ENCODE measurements at places on chromosomes 5 and 9. TPM values are rescaled to one million over a fixed set of nuclear protein-coding genes. Genes with fewer than 3 reads are reported as not detected.

Gene C5orf46
- not detected for total RNA-seq

Gene RIC1
- 50.4 TPM for total RNA-seq

Gene PCDHGA6
- 10.3 TPM for total RNA-seq

Gene CCNO
- total RNA-seq, result 5.3 TPM

Gene SPINK1
- total RNA-seq, result 43.6 TPM

Gene SH3TC2
- 1.8 TPM for total RNA-seq

Gene EGFLAM
- 14.2 TPM for total RNA-seq

Gene PCDHGA2
- 10.2 TPM for total RNA-seq

Gene SLC6A7
- total RNA-seq, result 0.06 TPM

Gene WNT8A
- total RNA-seq, result 0.18 TPM

Gene PKN3
- 6.1 TPM for total RNA-seq

Gene PCDHA9
- total RNA-seq, result 0.58 TPM

Gene KIF12
- total RNA-seq, result 101 TPM

Gene BRINP1
- 6.7 TPM for total RNA-seq

Gene GIN1
- 8.5 TPM for total RNA-seq

Gene BHMT2
- 31.5 TPM for total RNA-seq

Gene FAM221B
- total RNA-seq, result not detected

Gene PCDHA1
- total RNA-seq, result 0.12 TPM

Gene AQP7
- 24.2 TPM for total RNA-seq

Gene SPATA31C1
- 0.18 TPM for total RNA-seq

Gene CCDC192
- not detected for total RNA-seq

Gene SLC27A4
- total RNA-seq, result 23.7 TPM

Gene MPDZ
- total RNA-seq, result 49.6 TPM

Gene FAM174A
- total RNA-seq, result 50.2 TPM

Gene SLC26A2
- 15.8 TPM for total RNA-seq

Gene RNF38
- total RNA-seq, result 27.9 TPM

Gene SPINK4
- total RNA-seq, result not detected

Gene LRRTM2
- 3.6 TPM for total RNA-seq

Gene HRCT1
- total RNA-seq, result not detected

Gene PHF24
- 0.23 TPM for total RNA-seq

Gene DDX4
- not detected for total RNA-seq

Gene IQGAP2
- total RNA-seq, result 40.5 TPM

Gene TAF11L5
- not detected for total RNA-seq

Gene GMCL2
- total RNA-seq, result not detected

Gene PCDHGB3
- total RNA-seq, result 7.1 TPM

Gene CYLC2
- not detected for total RNA-seq

Gene NOL8
- total RNA-seq, result 18.5 TPM

Gene RPP25L
- total RNA-seq, result 40.9 TPM

All from metanephros (tissue), 2 donors.